EH (cell line): ENCODE measurements at places on chromosomes 3 and 15.

DNA sequence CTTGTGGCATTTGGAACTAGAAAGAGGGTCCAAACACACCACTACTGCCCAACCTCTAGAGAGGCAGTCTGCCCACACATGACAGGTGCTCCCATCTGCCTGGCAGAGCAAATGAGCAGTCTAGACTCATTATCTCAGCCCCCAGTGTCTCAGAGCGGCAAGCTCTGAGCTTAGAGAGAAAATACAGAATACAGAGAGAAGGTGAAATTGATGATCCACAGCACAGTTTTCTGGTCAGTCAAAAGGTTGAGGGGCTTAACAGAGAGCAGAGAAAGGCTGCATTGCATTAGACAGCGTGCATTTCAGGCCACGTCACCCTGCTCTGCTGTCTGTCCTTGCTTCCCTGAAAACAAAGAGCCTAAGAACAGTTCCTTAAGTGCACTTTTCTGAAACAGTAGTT lies 135.1 kb downstream of the KCNMB2 start:
- DNase-seq: no peak

GRCh38 chr15:90513448-90513847 lies 16.3 kb upstream of the CRTC3 start:
- DNase-seq: no peak

DNA sequence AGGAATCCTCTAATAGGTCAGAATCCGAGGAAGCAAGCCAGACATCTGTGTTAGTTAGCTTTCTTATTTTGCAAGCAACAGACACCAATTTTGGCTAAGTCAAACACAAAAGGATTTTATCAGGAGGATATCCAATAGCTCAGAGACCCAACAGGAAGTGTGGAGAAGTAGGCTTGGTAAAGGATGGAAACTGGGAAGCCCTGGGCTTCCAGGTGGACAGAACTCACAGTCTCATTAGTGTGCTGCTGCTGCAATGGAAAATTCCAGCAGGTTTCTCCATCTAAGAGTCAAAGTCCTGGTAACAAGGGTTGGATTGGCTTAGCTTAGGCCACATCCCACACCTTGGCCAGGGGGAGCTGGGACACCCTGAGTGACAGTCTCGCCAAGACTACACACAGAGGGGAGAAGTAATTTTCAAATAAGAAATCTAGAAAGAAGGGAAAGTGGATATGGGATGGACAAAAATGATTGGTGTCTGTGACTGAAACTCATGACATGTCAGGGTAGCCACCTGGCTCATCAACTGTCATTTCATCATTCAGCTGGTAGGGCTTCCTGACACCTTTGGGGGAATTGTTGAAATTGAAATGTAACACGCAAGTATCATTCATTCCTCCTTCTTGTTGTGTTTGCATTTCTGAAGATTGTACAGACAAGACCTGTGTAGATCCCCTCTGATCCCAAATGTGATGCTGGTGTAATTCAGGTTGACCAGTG lies 158.6 kb downstream of the THSD4 start:
- DNase-seq: no peak

DNA sequence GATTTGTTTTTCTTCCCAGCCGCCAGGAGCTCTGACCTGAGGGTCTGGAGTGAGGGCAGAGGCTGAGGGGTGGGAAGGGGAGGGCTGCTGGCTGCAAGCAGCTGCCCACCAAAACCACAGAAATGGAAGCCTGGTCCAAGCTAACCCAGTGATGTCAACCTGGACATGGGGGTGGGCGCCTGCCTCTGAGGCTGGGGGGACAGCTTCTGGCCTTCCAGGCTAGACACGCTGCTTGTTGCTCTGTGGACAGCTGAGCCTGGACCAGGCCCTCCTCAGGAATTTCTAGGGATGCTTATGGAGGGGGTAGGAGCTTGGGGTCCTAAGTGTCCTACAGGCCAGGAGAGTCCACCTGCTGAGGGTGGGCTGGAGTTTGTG lies 21.4 kb downstream of the PSTPIP1 start:
- no peak for DNase-seq

- peak; percentile 60 for DNase-seq
These were observed 164.6 kb upstream of the BCL6 start for GRCh38 chr3:187909866-187910265.

DNA sequence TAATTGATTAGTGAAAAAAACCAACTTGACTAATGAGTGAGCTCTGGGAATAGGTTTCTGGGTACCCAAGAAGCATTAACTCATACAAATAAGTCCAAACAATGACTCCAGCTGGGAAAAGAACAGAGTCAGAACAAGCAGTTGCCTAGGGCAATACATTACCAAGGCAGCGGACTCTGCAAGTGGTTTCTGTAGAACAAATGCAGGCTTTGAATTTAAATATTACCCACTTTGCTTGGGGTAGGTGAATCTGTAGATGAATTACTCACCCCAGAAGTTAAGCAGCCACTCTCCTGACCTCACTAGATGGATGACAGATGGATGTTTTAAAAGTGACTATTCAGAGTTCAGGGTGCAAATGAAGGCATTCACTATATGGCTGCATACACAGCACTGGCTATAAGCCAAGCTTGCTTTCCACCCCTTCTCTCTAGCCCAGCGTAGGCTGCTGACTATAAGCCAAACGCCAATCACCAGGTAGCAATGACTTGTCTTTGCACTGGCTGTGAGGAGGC lies 73.1 kb upstream of the BHLHE40 start:
- DNase-seq: peak; percentile 14

DNA sequence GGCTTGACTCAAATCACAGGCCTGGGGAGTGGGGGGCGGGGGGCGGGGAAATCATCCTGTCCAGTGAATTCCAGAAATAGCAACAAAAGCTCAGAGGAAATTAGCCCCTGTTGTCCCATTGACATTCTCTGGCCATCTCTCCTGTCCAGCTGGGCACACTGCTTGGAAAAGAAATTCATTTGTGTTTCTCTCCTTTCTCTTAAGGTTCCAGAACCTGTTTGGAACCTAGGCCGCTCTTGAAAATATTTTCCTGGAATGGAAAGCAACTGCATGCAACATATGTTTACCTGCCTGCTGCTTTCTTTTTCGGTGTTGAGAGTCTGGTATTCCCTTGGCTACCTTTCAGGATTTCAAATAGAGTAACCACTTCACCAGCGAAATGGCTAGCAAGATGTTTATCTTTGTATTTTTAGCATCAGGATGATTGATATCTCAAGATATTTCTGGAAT lies 169.0 kb downstream of the GHSR start:
- peak; percentile 42 for DNase-seq

- DNase-seq: peak; percentile 35
These were observed 566.9 kb upstream of the CCDC54 start for GRCh38 chr3:106810300-106810875.

- no peak for DNase-seq
These were observed 16.4 kb downstream of the ESYT3 start for GRCh38 chr3:138450704-138451424.

DNA sequence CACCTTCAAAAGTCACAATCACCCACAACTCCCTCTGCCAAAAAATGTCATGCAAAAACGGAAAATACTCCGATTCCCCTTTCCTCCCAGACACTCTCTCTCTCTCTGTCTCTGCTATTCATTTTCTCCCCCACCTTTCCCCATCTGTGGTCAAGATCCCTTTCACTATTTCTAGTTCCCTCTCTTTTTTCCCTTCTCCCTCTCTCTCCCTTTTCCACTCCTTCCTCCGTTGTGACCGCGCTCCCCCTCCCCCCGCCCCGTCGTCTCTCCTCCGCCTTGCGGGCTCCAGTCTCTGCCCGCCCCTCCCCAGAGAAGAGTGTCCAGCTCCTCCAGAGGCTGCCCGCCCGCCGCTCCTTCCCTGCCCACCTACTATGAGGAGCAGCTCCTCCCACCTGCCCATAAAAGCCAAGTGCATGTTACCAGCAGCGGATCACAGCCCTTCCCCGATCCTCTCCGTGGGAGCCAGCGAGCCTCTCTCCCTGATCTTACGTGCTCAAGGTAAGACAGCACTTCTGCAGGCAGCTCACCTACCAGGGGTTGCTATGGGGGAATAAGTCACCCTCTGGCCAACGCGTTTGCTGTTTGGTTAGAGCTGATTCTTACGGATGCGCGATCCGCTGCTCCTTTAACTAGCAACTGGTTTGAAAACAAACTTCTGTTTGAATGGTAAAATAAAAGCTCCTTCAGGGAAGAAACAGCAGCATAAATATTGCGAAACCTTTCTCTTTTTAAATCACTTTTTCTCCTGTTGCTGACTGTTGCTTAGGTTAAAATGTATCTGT lies at the start of gene COL8A1:
Gene COL8A1 (plus strand): TSS at position 428 of the 782 bp plus-strand sequence. CDS start 152,089 bp downstream, outside the sequence.
- peak; percentile 83 for DNase-seq

DNA sequence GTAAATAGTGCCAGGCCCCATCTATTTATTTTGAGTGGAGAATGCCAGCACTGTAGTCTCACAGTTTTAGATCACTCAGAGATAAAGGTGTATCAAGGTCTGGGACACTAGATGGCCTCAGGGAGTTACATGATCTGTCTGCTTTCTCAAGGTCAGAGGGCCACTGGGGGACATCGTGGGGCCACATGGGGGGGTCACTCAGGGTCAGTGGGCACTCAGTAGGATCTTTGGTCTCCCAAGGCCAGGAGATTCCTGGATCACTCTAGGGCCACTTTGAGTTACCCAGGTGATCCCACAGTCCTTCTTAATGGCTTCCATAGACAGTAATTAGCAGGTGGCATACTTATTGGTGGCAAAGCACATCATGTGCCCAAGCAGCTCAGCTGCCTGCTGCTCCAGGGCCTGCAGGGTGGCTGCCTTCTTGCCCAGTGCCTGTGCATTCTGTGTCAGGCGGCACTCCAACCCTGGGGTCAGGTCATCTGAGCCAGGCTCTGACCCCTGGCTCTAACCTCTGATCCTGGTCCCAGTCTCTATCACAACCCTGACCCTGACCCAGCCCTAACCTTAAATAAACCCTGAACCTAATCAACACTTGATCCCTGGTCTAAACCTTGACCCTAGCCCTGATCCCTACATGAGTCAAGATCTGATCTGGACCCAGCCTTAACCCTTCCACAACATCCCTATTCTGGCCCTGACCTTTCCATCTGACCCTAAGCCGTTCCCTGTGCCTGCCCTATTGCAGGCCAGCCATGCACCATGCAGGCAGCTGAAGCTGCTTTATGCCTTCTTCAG lies 1.8 kb upstream of the LAMB2 start:
- DNase-seq: peak; percentile 21

DNA sequence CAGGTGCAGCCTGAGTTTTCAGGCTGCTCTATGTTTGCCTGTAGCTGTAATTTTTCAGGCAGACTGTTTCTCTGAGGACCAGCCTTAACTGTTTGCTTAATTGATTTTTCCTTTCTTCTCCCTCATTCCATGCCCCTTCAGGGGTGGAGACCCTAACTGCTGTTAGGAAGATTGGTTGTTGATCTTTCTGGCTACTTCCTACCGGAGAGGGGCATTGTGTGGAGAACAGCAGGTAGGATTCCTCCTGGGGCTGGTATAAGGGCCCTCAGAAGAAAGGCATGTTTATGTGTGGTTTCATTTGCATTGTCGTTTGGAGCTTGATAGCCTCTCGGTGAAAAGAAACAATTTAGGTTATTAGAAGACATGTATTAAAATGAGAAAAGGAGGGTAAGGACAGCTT lies 56.9 kb upstream of the GOLGA6L2 start:
- DNase-seq: no peak

DNA sequence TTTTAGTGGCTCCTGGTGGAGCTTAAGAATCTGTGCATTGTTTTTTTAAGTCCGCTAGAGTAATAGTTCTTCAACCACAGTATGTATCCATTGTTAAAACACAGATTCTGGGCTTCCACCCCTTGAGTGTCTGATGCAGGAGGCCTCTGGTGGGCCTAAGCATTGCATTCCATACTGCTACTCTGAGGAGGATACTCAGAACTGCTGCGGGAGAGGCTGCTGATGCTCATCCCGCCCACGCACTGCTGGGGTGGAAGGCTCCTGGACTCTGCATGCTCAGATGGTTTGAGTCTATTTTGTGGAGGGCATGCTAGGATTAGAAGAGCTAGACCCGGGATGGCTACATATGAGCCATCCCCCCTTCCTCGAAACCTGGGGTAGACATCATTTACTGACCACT lies 74.4 kb downstream of the THSD4 start:
- peak; percentile 32 for DNase-seq

DNA sequence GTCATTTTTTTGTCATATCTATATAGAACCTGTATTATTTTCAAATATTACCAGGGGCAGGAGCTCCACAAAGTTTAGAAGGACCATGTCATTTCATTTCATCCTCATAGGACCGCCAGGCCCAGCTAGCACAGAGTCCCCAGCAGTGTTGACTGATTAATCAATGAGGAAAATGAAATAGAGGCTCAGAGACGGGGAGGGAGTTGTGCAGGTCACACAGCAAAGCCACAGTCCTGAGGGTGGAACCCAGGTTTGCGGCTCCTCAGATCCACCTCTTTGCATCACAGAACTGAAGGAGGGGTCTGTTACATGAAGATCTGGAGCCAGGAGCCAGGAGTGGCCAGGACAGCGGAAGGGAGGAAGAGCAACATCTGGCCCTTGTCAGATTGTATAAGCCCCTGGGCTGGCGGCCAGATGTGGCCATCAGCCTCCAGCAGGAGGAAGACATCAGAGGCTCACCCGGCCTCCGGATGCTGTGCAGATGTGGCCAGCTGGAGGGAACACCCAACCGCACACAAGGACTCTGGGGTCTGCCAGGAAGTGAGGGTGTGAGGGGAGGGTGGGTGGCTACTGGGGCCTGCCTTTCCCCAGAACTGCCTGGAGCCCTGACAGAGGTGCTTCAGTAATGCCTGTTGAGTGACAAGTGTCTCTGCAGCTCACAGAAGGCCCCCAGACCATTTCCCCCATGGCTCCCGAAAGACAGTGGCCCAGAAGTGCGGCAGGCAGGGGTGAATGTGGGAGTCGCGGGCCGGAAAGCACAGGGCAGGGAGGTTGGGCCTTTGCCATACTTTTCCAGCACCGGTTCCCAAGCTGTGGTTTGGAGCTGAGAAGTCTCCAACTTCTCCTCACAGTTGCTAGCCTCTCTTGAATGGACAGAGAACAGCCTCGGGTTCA lies 21.3 kb downstream of the EFCC1 start:
- no peak for DNase-seq

DNA sequence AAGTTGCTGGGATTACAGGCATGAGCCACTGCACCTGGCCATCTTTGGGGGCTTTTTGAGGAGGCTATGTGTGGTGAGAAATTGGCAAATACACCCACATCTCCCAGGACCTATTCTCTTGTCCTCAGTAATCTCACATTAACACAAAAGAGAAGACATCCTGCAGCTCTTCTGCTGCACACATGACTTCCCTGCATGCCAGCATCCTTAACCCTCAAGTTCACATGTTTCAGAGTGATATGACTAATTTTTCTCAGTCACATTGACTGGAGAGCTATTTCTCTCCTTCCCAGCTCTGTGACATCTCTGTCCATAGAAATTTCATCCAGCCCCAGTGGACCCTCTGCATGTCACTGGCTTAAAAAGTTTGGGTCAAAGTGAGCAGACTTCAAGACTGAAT lies 1.9 kb upstream of the SKIC8 start:
- peak; percentile 50 for DNase-seq

- DNase-seq: peak; percentile 28
These were observed 68.8 kb downstream of the PLOD2 start for GRCh38 chr3:146092230-146092629.

- DNase-seq: no peak
These were observed 97.5 kb upstream of the PLXNA1 start for GRCh38 chr3:126885425-126885824.

- DNase-seq: no peak
These were observed 30.7 kb downstream of the SACM1L start for GRCh38 chr3:45719655-45720487.

GRCh38 chr3:75176937-75177336 lies 487.2 kb upstream of the FRG2C start:
- DNase-seq: peak; percentile 1

GRCh38 chr3:31053299-31053698 lies 158.8 kb upstream of the GADL1 start:
- DNase-seq: no peak
